ENCODE measurements at places on chromosomes 4 and X.

DNA sequence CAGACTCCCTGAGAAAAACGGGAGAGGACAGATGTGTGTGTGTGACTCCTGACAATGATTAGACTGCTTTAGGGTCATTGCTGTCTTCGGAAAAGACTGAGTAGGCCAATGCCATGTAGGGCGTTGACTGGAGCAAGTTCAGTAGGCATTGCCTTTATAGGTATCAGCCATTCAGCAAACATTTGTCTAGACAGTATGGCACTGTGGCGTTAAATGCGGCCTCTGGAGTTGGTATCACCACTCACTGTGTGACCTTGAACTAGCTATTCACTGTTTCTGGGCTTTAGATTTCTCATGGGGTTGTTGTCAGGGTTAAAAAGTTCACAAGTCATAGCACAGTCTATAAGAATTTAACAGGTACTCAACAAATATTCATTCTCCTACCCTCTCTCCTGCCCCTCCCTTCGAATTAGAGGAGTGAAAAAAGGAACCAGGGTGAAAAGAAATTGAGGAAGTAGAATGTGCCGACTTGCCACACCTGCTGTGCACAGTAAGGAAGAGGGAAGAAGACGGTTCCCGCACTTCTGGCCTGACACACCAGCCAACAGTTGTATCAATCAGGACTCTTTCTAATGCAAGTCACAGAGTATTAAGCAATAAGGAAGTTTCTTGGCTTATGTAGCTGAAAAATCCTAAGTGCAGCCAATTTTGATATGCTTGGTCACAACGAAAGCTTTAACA is 83.2 kb upstream of the PLAC8 start:
- DNase-seq = no peak

GRCh38 chr4:110508827-110509710 is 33.1 kb downstream of the ENPEP start:
- DNase-seq = no peak

GRCh38 chrX:129525896-129526295 is 2.6 kb upstream of the SMARCA1 start:
- DNase-seq = no peak

DNA sequence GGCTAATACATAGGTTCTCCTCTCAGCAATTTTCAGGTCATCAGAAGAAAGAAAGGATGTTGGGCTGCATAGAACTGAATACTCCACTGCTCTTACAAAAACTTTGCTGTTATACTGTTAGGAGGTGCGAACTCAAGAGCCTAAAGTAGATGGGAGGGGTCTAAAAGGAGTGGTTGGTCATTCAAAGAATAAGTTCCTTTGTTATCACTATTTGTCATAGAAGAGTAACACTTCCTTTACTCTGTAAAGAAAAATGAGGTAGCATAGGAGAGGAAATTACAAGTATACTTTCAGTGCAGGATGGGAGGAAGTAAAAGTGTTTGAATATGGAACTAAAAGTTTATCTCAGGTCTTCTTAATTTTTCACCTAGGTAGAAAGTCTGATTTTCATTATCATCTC is 61.5 kb downstream of the CCNI start:
- DNase-seq = no peak

DNA sequence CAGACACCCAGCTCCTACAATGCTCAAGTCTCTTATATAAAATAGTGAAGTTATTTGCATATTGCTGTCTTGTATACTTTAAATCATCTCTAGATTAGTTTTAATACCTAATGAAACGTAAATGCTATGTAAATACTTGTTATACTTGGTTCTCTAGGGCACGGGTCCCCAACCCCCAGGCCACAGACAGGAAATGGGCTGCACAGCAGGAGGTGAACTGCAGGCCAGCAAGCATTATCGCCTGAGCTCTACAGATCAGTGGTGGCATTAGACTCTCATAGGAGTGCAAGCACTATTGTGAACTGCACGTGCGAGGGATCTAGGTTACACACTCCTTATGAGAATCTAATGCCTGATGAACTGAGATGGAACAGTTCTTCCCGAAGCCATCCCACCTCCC is 395.9 kb upstream of the EMCN start:
- no peak for DNase-seq

DNA sequence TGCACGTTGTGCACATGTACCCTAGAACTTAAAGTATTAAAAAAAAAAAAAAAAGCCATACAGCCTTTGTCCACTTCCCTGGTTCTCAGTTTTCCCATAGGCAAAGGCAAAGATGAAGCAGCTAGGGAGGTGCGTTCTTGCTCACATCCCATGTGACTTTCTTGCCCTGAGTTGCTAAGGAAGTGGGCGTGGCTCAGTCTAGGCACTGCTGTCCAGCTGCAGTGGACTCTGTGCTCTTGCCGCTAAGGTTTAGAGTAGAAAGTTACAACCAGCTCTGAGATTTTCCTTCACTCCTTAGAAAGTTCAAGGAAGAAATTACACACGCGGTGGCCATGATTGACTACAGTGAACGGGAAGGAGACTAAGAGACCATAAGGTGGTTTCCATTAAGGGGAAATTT is 144.7 kb downstream of the NAA11 start:
- no peak for DNase-seq

- DNase-seq = no peak
Observed at GRCh38 chr4:8322794-8323704, 53.5 kb downstream of the HTRA3 start.

- no peak for DNase-seq
Observed at GRCh38 chrX:16986169-16986568, 39.7 kb downstream of the REPS2 start.

DNA sequence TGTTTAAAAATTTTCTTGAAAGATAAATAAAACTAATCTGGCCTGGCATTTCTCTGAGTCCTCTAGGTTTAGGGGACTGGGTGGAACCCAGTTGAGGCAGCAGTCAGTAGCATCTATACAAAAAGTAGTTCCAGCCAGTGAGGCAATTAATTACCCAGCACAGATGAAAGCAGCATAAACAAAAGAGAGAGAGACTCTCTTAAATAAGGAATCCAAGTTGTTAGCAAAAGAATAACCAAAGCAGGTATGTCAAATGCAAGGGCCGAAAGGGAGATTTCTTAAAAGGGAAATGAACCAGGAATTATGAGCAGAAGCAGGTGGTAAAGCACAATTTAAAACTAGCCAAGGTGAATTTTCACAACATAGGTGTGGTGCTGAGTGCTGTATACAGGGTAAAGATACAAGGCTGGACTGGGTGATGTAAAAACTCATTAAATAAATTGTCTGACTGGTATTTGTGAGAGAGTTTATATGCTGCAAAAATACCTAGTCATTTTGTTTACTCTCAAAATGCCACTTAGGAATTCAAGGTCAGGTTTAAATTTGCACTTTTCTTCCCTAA is 94.6 kb upstream of the GALNT7 start:
- DNase-seq = no peak

DNA sequence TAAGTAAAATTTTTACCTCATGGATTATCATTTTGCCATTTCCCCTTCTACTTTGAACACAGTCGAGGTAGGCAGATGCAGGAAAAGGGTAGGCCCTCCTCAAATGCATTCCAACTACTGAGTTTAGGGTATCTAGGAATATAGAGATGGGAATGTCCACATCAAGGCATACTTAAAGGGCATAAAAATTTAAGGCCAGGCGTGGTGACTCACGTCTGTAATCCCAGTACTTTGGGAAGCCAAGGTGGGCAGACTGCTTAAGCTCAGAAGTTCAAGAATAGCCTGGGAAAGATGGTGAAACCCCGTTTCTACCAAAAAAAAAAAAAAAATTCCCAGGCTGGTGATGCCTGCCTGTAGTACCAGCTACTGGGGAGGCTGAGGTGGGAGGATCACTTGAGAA is 146.5 kb downstream of the PDGFC start:
- DNase-seq = no peak
